ENCODE measurements at places on chromosomes 16 and 17.

DNA sequence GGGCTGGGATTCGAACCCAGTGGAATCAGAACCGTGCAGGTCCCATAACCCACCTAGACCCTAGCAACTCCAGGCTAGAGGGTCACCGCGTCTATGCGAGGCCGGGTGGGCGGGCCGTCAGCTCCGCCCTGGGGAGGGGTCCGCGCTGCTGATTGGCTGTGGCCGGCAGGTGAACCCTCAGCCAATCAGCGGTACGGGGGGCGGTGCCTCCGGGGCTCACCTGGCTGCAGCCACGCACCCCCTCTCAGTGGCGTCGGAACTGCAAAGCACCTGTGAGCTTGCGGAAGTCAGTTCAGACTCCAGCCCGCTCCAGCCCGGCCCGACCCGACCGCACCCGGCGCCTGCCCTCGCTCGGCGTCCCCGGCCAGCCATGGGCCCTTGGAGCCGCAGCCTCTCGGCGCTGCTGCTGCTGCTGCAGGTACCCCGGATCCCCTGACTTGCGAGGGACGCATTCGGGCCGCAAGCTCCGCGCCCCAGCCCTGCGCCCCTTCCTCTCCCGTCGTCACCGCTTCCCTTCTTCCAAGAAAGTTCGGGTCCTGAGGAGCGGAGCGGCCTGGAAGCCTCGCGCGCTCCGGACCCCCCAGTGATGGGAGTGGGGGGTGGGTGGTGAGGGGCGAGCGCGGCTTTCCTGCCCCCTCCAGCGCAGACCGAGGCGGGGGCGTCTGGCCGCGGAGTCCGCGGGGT lies at the start of gene CDH1:
CDH1 (plus strand) TSS at position 247 of the 684 bp plus-strand sequence; CDS start at position 371, 124 bp downstream.
- DNase-seq = no peak

DNA sequence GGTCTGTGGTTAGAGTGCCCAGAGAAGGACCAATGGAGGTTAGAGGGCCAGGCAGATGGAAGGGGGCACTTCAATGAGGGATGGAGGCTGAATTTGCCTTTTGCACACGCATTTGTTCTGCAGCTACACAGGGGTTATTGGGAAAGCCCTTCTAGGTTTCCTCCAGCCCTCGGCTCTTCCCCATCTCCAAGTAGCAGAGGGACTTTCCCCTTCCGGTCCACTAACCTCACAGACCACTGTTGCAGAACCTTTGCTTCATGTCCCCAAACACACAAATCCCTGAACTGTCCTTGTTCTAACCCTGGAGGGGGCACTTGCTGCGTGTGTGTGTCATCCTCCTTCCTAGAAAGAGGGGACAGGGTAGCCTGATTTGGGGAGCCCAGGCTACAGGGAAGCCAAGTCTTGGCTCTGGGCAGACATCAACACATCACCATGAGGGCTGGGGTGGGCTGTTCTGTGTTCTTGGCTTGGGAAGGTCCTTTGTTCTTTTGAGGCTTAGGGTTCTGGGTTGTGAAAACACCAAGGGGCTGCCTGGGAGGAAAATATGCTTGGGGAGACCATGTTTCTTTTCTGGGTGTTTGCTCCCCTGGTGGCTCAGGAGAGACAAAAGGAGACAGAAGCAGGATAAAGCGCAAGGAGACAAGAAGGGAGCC lies 7.3 kb upstream of the NR1D1 start:
- no peak for DNase-seq

- DNase-seq = no peak
Observed at GRCh38 chr17:44830359-44831288, 537 bp upstream of the GJC1 start.

DNA sequence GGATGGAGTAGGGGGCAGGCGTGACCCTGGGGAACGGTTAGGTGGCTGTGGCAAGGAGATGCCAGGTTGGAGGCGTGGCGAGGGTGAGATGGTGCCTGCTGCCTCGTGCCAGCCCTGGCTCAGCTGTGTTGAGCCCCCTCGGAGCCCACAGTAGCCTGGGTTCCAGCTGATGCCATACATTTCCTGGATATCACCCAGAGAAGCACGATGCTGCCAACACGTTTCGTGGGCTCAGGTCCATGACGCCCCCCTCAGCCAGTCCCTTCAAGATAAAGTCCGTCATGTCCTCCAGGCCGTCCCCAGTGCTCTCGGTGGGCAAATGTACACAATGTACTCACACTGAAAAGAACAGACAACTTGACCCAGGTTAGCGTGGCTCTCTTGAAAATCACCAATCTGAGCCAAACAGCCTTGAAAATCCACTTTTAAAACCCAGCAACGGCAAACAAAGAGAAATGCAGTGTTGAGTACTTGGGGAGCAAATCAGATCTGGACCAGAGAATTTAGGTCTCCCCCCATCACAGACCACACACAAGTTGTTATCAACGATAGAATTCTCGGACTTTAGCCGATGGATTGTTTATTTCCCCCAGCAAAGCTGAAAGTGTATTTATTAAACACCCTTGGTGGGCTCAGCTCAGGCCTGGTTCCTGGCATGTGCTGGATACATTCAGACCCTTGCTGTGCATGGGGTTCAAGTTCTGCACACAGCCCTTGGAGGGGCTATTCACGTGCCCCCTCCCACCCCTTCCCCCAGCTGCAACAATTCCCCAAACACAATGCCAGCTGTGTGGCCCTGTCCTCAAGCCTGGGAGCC lies 102.8 kb upstream of the PLCG2 start:
- DNase-seq = no peak

DNA sequence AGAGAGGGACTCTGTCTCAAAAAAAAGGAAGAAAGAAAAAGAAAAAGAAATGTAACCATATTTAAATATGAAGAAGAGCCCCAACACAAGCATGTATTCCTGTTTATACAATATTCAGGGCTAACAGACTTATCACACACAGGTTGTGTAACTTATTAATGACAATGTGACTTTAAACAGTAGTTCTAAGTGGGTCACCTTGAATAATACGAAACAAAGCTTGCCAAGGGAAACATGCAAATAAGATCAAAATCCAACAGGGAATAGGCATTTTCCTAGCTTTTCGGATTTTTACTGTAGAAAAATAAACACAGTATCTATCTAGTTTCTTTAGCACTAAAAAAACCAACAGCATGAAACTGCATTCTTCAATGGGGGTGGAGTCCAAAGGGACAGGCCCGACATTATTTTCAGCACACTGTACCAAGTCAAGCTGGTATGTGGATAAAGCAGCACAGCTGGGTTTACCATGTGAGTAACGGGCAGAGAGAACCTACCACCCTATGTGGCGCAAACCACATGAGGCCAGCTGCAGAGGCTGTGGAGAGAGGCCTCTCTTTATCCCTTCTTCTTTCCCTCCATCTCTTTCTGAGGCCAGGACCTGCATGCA lies 45.3 kb downstream of the TOM1L2 start:
- DNase-seq = no peak

GRCh38 chr16:83781-84615 lies 6.0 kb downstream of the MPG start:
- DNase-seq = no peak

- no peak for DNase-seq
Observed at GRCh38 chr16:77977339-77977738, 45.0 kb upstream of the CLEC3A start.

- DNase-seq = no peak
Observed at GRCh38 chr17:63419949-63420867, 25.9 kb downstream of the CYB561 start.

DNA sequence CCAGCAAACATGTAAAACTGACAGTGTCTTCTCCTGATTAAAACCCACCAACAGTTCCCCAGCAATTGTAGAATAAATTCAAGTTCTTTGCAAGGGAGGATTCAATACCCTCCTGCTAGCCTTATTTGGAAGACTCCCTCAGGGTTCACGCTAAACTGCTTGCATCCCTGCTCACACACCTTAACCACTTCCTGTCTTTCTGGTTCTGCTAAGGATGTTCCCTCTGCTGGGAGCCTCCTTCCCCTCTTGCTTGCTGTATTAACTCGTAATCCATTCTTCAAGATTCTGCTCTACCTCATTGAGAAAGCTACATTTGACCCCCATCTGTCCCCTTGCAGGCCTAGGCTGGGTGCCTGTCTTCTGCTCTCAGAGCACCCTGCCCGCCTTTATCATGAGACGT lies 2.3 kb upstream of the SHISA6 start:
- no peak for DNase-seq

GRCh38 chr17:73465953-73466230 lies 154.1 kb upstream of the CDC42EP4 start:
- no peak for DNase-seq

DNA sequence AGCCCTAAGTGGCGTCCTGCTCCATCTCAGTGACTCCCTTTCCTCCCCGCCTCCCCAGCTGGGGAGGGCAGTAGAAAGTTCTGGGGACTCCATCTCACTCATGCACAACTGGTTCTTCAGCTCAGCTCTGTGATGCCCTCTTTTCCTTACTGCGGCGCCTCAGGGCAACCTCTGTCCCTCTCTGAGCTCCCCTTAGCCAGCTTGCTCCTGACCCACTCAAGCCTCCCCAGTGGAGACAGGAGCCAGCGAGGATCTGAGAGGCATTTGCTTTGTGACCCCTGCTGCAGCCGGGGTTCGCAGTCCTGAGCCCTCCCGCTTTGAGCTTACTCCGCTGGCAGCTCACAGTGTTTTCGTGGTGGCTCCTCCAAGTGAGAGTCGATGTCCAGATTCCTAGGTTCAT lies 6.2 kb upstream of the MRC2 start:
- DNase-seq = no peak

GRCh38 chr16:66469947-66470546 lies 43.0 kb downstream of the BEAN1 start:
- no peak for DNase-seq

GRCh38 chr16:4019371-4019791 lies 96.9 kb downstream of the ADCY9 start:
- DNase-seq = no peak

DNA sequence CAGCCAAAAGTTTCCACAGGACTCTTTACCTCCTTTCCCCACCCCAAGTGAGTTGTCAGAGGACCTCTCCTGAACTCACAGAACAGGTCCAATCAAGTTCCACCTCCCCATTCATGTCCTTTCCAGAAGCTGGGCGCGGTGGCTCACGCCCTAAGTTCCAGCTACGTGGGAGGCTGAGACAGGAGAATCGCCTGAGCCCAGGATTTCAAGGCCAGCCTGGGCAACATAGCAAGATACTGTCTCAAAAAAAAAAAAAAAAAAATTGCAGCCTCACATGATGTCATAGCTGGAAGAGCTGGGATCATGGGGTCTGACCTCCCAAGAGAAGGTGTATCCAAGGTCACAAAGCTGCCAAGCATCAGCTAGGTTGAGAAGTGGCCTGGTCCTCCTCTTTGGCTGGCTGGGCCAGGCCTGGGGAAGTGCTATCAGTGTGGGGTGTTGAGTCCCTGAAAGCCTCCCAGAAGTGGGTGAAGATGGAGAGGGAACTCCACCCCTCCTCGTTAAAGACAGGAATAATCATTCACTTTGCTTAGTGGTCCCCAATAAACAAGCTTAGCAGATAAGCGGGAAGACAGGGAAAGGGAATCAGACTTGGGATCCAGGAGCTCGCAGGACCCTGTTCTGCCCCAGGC lies 5.5 kb upstream of the MNT start:
- DNase-seq = no peak

DNA sequence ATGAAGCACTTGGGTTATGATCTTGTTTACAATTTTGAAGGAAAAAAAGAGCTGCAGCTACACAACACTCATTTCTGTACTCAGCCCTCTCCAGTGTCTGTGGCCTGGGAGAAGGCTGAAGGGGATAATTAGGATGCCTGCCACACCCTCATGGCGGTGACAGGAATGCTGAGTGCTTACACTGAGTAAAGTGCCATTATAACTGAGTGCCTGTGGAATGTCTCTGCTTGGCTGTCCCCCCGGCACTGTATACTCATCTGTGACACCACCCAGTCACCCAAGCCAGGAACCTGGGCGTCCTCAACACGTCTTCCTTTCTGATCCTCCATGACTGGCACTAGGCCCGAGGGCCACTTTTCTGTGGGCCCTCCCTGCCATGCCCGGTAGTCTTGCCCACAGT lies 3.5 kb upstream of the MRPL38 start:
- no peak for DNase-seq

DNA sequence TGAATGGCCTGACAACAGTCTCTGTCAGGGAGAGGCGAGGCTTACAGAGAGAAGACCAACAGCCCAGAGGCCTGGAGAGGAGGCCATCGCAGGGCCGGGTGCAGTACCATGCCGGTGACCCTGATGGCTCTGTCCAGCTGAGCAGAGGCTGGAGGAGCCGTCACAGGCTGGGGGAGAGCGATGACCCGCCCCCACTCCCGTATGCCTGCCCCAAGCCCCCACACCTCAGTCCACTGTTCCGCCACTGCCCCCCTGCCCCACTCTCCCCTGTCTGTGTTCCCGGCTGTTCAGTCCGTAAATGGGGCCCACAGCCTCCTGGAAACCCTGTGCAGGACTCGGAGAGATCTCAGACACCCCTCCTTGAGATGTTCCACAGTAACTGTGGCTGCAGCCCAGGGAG lies 12.8 kb upstream of the FAM83G start:
- no peak for DNase-seq

DNA sequence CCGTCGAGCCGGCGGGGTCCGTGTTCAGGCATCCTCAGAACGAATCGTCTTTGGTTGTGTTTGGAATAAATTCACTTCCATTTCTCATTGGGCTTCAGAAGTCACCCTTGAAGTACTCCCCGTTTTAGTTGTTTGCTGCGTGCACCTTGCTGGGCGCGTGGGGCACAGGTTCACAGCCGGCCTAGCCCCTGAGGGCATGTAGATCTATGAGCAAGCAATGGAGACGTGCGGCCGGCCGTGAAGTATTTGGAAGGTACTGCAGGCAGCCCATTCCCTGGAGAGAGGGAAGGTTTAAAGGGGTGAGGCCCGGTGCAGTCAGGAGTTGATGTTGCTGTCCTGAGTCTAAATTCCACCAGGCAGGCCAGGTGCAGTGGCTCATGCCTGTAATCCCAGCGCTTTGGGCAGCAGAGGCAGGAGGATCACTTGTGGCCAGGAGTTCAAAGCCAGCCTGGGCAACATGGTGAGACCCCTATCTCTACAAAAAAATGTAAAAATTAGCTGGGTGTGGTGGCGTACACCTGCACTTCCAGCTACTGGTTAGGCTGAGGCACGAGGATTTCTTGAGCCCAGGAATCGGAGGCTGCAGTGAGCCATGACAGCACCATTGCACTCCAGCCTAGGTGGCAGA lies 714 bp downstream of the ACSF3 start:
- no peak for DNase-seq

DNA sequence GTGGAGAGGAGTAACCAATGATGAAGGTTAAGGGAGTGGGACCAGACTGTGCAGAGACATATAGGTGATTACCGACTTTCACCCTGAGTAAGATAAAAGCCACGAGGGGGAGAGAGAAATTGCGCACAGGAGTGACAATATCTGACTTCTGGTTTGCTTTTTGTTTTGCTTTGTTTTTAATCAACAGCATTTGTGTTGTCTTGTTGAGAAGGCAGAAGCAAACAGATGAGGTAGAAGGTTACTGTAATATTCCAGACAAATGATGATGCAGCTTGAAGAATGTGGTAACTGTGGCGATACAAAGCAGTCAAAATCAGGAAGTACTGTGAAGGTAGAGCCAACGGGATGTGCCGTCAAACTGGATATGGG lies 7.5 kb downstream of the PELP1 start:
- no peak for DNase-seq

DNA sequence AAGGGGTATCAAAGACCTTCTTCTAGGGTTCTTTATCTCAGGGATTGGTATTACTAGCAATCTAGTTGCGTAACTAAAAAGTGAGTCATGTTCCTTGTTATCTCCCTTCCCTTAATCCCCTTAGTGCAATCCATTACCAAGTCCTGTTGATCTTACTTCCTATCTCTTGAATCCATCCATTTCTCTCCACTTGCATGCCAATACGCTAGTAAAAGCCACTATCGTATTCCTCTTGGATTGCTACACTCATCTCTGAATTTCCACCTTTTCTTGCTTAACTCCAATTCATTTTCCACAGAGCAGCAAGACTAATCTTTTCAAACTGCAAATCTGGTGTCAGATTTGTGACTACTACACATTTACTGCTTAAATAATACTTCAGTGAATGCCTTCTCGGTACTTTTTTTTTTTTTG lies 1.8 kb upstream of the ADAT1 start:
- DNase-seq = no peak
